ENCODE measurements at places on chromosomes 12 and 14.

GRCh38 chr12:51947246-51947996 lies 4.1 kb upstream of the ACVR1B start:
- DNase-seq: no peak

DNA sequence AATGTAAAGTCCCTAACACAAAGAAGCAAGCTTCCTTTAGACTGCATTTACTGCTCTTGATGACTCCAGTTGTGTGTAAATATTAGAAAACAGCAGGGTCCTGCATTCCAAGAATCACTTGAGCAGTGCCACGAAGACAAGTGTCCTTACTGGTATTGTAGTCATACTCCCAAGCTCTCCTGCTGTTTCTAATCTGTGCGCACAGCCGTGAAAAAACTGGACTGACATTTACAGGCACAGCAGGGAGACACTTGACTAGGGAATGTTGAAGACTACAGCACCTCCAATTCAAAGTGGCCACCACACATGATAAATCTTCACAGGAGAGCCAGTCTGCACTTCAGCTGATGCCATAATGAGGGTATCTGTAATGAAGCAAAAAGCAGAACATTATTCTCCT lies 91.4 kb downstream of the VRK1 start:
- DNase-seq: no peak

- no peak for DNase-seq
These were observed 8.7 kb upstream of the GPR132 start for GRCh38 chr14:105073720-105074600.

DNA sequence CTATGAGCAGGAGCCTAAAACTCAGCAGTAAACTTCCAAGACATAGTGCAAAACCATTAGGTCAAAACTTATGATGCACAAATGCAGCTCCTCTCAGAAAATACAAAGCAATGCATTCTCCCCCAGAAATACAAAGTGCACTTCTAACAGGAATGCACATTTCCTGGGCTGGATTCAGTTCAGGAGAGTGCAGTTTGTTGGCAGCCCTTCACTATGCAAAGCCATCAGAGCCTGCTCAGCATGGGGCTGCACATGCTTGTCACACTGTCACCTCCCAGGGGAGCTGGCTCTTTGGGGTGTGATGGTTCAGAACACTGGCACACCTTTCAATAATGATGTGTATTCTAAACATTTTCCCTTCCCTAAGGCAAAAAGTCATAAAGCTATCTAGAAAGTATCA lies 110.4 kb downstream of the KCNK10 start:
- DNase-seq: no peak

- no peak for DNase-seq
These were observed 104.5 kb downstream of the NT5DC3 start for GRCh38 chr12:103736572-103736971.

GRCh38 chr12:76300297-76300665 lies 47.9 kb downstream of the BBS10 start:
- DNase-seq: no peak

DNA sequence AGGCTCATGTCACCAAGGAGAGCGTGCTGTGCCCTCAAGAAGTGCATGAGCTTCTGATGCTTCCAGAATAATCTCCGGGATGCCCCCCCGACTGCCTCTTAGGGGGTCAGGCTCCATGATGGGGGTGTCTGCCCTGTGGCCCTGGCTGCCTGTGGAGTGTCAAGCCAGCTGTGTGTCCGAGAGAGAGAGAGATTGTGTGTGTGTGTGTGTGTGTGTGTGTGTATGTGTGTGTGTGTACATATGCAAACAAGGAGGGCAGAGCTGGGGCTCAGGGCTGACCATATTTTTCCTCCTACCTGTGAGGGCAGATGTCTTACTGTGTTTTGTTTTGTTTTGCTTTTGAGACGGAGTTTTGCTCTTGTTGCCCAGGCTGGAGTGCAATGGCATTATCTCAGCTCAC lies 5.6 kb upstream of the ALDH2 start:
- DNase-seq: no peak

DNA sequence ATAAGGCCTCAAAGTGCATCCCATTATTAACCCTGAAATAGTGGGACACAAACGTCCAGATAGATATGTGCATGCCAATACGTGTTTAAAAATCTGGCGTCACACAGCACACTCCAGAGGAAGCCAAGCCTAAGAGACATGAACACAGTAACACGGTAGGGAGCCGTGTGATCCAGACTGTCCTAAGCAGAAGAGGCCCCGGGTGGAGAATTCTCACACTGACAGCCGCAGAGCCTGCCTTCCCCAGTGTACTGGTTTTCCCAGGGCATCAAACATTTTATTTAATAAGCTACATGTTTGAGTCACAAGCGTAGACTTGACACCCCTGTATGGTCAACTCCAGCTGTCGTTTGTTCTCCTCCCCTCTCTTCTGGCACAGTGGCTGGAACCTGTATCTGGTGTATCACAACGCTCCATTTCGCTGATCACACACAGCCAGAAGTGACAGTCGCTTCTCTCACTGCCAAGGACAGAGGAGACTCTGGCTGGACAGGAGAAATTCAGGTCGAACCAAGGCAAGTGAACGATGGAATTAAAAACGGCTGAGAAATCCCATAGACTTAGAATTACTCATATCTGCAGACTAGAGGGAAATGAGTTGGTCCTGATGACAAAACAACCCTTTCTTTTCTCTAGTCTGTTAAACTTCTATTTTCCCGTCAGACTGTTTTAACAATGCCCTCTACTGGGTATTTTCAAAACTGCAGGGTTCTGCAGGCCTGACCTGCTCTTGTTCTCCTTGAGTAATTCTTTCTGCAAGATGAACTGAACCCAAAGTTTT lies 359.9 kb downstream of the RGS6 start:
- no peak for DNase-seq

DNA sequence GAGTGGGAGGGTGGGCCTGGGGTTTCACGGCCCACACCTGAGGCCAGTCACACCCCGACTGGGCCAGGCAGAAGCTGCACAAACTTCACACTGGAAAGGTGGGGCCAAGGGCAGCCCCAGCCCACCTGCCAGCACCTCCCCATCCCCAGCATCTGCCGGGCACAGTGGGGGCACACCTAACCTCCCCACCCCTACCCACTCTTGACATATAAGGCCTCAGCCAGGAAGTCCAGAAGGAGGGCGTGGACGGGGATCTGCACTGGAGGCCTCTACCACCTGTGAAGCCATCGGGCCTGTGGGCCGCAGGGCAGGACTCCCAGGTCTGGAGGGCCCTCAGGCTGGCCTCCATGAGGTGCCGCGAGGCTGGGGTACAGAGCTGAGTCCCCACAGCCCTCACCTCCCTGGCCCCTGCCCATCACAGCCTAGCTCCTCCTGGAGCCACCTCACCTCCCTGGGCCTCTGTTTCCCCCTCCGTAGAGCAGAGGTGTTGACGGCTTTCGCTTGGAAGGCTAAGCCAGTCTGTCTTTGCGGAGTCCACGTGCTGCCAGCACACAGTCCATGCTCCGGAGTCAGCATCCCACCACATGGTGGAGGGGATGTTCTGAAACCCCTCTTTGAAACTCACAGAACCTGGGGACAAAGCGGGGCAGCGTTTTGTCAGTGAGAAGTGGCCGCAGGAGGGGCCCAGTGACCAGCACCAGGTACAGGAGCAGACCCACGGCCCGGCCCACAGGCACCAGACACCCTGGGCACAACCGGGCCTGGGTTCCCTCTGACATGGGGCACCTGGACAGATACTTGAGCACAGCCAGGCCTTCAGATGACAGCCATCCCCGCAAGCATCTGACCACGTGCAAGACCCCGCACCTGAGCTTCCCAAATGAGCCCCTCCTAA lies 38.2 kb upstream of the INF2 start:
- no peak for DNase-seq

GRCh38 chr12:58804749-58805148 lies 115.6 kb downstream of the LRIG3 start:
- no peak for DNase-seq

- no peak for DNase-seq
These were observed 110.0 kb upstream of the SLCO1C1 start for GRCh38 chr12:20585055-20585625.

GRCh38 chr14:70917633-70918032 lies 10.4 kb downstream of the PCNX1 start:
- DNase-seq: no peak

DNA sequence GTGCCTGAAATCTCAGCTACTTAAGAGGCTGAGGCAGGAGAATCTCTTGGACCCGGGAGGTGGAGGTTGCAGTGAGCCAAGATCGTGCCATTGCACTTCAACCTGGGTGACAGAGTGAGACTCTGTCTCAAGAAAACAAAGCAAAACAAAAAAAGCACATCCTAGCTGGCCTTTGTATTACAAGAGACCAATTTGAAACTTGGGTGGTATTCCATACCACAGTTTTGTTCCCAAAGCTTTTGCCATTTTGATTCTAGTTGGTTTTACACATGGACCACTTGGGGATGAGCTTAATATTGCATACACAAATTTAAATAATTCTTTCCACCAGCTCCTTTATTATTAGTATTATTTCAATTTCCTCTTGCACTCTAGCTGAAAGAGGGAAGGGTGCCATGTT lies 276.9 kb upstream of the SLC16A7 start:
- DNase-seq: no peak

DNA sequence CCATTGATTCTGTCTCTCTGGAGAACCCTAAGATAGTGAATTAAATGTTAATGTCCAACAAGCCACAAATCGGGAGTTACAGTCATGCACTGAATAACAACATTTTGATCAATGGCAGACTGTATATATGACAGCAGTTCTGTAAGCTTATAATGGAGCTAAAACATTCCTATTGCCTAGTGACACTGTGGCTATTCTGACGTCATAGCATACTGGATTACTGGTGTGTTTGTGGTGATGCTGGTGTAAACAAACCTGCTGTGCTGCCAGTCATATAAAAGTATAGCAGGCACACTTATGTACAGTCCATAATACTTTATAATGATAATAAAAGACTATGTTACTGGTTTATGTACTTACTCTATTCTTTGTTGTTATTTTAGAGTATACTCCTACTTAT lies 56.7 kb upstream of the BICD1 start:
- no peak for DNase-seq

- DNase-seq: no peak
These were observed 5.9 kb upstream of the ITGB7 start for GRCh38 chr12:53212931-53213330.

- DNase-seq: no peak
These were observed 5.6 kb upstream of the NPAS3 start for GRCh38 chr14:32932914-32933628.

DNA sequence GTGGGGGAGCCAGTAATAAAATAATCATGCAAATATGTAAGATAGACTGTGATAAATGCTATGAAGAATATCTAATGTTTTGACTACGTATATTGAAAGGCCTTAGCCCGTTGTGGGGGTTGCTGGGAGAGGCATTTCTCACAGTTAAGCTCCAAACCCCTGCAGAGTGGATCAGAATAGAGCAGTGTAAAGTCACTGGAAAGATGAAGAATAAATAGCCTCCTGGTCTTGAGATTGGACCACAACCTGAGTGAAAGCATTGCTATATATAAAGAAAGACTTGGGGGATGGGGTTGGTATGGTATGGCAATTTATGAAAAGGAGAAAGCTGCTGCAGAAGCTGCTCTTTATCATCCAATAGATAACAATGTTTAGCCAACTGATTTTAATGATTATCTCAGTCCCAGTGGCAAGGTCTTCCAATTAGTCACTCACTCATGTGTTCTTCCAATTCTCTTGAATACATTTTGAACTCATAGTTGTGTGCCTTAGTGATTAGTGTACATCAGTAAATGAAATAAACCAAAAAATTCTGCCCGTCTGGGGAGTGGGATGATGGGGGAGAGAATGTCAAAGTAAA lies 10.2 kb downstream of the PLEKHA5 start:
- DNase-seq: no peak

DNA sequence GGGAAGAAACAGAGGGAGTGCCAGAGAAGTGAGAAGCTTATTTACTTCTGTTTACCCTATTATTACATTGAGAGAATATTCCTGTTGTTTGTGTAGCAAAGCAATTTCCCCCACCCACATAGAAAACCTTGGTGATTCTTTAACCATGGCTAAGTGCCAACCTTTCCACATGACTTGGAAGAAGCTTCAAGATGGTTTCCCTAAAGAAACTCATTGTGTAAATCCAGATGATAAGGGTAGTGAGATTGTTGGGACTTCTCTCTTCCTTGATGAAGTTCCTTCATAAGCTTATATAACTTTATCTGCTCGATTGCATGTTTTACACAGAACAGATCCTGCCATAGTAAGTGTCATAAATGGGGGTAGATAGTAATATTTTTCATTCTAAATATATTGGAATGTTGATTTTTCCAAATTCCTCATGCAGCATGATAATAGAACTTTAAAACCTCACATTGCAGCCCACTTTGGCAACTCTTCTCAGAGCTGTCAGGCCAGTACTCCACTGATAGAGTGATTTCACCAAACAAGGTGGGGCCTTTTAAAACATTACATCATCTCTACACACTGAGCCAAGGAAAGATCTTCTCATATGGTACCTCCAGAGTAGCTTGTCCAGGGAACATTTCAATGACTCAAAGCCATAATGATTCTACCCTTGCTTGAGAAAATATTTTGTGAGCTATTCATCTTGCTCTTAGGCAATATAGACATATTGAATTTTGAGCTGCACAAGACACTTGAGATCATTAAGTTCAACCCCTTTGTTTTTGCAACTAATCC lies 47.8 kb upstream of the KIF21A start:
- no peak for DNase-seq

DNA sequence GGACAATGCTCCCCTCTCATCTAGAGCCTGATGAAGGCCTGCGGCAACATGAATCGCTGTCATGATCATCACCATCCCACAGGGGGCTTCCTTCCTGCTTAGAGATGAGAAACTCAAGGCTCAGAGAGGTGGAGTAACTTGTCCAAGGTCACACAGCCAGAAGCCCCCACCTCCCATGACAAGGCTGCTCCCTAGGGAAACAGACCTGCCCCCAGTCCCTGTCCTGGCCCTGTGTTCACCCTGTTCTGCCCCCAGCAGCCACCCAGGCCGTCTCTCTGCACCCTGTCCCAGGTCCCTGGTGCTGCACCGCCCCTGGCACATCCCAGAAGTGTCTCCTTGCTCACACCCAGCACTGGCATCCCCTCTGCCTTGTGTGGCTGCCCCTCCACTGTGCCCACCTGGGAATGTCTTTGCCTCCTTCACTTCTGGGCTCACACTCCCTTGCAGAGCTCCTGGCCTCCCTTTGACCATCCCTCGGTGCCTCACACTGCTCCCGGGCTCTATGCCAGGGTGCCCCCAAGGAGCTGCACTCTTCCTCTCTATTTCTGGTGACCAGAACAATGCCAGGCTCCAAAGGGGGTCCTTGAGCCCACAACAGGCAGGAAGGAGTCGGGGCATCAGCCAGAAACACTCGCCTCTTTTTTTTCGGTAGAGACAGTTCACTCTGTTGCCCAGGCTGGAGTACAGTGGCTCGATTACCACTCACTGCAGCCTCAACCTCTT lies 70.5 kb downstream of the BCL11B start:
- no peak for DNase-seq
